G401 (cell line): ENCODE measurements at places on chromosomes 13 and 19. TPM values are rescaled to one million over a fixed set of nuclear protein-coding genes. Genes with fewer than 3 reads are reported as not detected.

CEACAM3 gene
- not detected in 2 replicates for total RNA-seq

FLT3LG gene
- total RNA-seq, result 0.74 TPM in 1 of 2 replicates, not detected in the other

PNMA8B gene
- not detected in 2 replicates for total RNA-seq

NPHS1 gene
- total RNA-seq, result 0.18 TPM in 1 of 2 replicates, not detected in the other

GRCh38 chr13:68713394-68713793 lies 1394.2 kb upstream of the ATXN8OS start:
- no peak for DNase-seq

GRCh38 chr13:27130979-27131623 lies 40.5 kb downstream of the USP12 start:
- DNase-seq, result no peak
